ENCODE measurements at places on chromosomes 12 and 14. TPM values are rescaled to one million over a fixed set of nuclear protein-coding genes. Genes with fewer than 3 reads are reported as not detected.

GLT8D2 gene
- total RNA-seq, result not detected

KLRG1 gene
- 4.3 TPM for total RNA-seq

RGS6 gene
- total RNA-seq, result 0.16 TPM

- H3K27me3 ChIP-seq, result peaks cover 21% of the 10 kb centered on the region
- DNase-seq, result no peak
- no peaks in the 10 kb centered on the region for H3K4me1 ChIP-seq
- H3K27ac ChIP-seq, result no peak overlapping the region
- no peaks in the 10 kb centered on the region for H3K36me3 ChIP-seq
Measured at GRCh38 chr14:94213021-94213420, 38.9 kb downstream of the PPP4R4 start.

DNA sequence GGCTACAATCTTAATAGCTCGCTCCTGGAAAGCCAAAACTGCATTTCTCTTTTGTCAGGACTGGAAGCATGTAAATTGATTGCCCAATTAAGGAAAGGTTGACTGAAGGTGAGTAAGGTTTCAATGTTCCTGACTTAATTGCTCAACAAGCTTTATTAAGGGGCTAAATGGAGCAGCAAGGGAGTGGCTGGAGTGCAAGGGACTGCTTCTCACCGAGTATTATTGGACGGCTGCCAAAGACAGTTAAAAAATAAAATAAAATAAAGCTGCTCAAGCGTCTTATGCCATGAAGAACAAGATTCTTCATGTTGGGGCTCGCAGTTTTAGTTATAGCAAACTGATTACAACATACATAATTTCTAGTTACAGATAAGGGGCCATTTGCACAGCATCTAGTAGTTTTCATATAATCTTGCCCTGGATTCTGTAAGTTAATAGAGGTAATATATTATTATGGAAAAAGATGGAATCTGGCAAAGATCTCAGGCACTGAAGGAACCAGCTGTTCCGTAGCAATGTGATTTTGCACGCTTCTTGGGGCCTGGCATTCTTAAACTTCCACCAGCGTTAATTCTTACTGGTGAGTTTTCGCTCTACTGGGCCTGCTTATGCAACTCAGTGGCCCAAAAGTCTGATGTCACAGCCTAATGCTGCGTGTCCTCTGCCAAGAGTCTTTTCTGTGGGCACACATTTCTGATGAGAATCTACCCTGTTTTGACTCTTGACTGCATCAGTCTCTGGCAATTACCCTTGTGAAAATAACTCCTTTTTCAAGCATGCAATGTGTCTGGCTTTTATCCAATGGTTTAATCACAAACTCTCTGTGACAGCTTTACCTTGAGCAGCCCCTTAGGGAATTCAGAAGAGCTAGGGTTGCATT is 108.5 kb downstream of the SLC38A1 start:
- H3K4me3 ChIP-seq, result no peak overlapping the region
- no peak for DNase-seq
- H3K27ac ChIP-seq, result no peak overlapping the region

- H3K36me3 ChIP-seq, result peaks cover 2% of the 10 kb centered on the region
- H3K27me3 ChIP-seq, result peaks cover 85% of the 10 kb centered on the region
- no peak overlapping the region for H3K27ac ChIP-seq
- peaks cover 29% of the 10 kb centered on the region for H3K4me1 ChIP-seq
Measured at GRCh38 chr12:106583242-106584103, 669 bp downstream of the RFX4 start.

- no peak overlapping the region for H3K27ac ChIP-seq
- DNase-seq, result no peak
- peaks cover 23% of the 10 kb centered on the region for H3K27me3 ChIP-seq
- no peaks in the 10 kb centered on the region for H3K4me1 ChIP-seq
- H3K36me3 ChIP-seq, result no peaks in the 10 kb centered on the region
Measured at GRCh38 chr12:15721316-15722115, 67.7 kb downstream of the EPS8 start.

Data from activated CD8-positive, alpha-beta T cell treated with anti-CD3 and anti-CD28 coated beads, Interleukin-2, amount 10 ng/mL, durations not matched to agents 7 days and 5 days (primary cell).